AG08396 (cell line): ENCODE measurements at places on chromosomes 13 and 19.

DNA sequence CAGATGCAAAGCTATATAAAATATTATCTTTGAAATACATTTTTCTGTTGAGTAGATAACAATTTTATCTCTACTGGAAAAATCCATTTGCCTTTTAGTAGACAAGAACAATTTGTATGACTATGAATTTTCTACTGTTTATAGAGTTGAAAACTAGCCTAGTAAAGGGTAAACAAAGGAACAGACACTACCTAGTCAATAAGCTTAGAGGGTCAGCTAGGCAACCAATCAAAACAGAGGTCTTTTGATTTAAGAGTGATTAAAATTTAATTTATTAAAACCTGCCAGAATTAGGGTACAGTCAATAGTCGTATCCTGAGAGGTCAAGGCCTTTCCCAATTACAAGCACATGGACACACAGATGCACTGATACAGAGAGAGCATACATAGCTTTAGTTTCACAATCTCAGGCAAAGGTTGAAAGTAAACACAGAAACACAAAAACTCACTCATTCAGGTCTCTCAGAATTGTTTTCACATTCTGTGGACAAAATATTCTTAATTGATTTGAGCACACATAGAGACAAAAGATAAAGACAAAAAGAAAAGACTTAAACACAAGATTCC, 24.5 kb upstream of the GPC6 start:
- no peak for DNase-seq

- DNase-seq = peak; percentile 40
These were observed 609 bp downstream of the ZAR1L start for GRCh38 chr13:32314271-32315237.

DNA sequence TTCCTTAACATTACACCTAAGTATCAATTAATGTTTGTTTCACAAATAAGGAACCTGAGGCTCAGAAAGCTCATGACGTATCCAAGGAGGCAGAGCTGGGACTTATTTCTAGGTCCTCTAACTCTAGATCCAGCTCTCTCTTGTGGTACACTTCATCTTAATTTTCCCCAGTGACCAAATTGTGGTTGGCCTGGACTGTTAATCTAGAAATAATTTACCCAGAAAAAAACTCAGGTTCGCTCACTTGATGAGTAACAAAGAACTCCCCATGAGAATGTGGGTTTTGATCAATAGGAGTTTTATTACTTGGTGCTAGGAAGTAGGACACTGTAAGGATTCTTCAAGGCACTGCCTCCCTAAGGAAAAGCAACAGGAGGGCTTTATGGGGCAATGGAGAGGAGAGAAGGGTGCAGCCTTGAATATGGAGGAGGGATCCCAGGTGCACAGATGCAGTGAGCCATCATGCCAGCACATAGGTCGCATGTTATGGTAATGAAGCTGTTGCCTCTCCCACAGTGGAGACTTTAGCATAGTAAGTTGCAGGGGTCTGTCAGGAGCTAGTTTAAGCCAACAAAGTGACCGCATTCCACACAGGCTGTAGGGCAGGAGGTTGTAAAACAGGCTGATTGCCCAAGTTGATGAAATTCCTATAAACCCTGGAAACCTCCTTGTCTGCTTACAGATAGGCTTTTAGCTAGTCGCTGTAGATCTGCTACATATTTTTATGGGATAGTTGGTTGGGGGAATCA, 14.7 kb downstream of the RAP2A start:
- DNase-seq = no peak

DNA sequence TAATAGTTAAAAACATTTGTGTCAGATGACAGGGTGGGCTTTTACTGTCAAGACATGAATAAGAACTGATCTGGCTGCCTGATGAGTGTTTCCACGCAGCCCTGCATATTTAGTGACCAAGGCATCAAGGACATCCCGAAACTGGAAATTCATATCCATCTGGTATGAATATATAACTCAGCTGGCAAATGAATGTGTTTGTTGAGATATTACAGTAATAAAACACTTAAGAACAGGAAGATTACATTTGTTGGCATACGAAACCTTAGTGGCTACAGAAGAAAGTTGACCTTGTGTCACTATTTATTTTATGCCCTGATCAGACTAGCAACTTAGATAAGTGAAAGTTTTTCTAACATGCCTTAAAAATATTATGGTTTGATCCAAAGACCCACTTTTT, 32.8 kb downstream of the RAP2A start:
- no peak for DNase-seq

- no peak for DNase-seq
These were observed 53.0 kb upstream of the GPC6 start for GRCh38 chr13:93173654-93174053.

DNA sequence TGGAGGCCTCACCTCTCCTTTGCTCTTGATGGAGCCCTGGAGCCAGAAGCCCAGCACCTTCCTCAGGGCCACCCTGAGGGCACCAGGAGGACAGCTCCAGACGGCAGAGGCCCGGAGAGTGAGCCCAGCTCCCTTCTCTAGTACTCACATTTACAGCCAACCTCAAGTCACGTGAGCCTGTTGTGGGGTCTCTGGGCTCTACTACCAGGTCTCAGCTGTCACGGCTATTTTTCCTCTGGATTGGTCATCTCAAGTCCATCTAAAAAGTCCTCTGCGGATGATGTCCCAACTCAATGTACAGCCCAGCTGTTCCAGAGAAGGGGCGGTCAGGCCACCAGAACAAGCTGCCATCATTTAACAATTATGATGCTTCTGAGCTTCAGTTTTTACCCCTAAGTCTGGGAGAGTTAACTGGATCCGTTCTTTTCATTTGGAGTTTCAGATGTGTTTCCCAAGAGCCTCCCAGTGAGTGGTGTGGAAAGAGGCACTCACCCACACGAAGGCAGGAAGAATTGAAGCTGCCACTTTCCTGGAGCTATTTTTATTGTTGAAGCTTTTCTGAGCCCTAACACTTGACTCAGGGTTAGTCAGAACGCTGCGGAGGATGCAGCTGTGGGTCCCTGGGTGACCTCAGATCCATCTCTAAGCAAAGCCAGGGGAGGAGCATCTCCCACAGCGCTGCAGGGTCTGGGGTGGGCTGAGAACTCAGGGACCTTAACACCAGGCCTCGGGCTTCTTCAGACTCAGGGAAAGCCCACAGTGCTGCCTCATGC, 143.5 kb upstream of the UBL3 start:
- peak; percentile 67 for DNase-seq

DNA sequence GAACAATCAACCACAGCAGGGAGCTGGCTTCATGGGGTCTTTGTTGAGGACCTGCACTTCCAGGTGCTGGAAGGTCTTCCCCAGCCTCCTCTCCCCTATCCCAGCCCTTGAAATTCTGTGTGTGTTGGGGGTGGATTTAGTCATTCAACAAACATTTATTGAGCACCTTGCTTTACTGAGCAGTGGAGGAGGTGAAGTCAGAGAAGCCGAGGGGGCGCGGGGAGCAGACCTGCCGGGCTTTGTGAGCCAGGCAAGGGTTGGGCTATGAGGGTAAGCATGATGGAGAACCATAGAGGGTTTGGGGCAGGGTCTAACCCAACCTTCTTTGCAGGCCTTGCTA, 3.5 kb upstream of the C19orf85 start:
- DNase-seq = no peak

DNA sequence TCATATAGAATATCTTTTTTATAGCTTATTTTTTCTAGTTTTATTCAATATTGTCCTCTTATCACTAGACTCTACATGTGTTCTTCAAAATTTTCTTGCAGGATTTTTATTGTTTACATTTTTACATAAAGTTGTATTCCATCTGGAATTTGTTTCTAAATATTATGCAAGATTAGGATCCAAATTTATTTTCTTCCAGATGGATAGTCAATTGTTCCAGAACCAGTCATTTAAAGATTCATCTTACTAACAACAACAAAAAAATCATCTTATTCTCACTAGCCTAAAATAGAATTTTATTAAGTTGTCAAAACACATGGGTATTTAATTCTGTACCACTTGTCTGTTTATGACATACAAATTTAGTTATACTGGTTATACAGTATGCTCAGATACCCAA, 390.4 kb upstream of the GPC6 start:
- DNase-seq = no peak

DNA sequence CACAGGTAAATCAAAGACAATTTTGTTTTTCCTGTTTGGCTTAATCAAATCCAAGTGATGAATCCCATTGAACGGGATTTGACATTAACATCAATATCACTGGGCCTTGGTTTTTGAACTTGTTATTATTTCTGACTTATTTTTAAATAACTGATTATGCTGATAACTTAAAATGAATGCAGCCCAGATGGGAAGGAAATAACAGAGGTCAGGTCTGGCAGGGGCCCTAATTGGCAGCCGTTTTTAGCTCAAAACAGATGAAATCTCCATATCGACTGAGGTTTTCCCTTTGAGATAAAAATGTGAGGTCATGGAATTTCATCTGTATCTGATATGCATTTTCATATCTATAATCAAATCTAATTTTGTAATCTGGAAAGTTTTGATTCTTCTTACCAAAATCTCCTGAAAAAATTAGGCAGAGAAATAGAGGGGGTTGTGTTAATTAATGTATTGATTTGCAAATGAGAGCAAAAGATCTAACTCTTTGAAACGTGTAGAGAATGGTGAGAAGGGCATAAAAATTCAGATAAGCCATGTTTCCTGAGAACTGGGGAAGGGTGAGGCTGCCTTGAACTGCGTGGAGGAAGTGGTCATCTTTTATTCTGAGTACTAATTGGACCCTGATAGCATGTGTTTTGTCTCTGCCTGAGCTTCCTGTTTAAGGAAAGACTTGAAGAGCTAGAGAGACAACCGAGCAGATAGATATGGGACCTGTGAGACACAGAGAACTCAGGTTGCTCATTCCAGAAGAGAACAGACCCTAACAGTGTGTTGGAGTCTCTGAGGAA, 98.2 kb upstream of the C1QTNF9B start:
- no peak for DNase-seq

- no peak for DNase-seq
These were observed 18.5 kb upstream of the ZNF681 start for GRCh38 chr19:23777216-23777615.

GRCh38 chr13:35191883-35192282, 249.8 kb downstream of the NBEA start:
- no peak for DNase-seq

DNA sequence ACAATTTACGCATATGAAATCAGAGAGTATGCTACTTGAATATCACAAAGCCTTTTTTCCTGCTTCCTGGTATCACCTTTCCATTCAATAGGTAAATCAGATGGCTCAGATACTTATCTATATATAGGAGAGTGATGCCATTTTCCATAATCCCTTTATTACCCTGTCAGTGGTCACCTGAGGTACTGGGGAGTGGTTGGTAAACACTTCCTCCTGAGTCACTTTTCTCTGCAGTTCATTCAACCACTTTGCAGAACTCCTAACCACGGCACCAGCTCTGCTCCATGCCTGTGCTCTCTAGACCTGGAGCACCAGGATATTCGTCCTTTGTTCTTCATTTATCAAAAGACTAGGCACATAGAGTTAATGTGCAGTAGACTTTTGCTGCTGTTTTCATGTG, 748.5 kb upstream of the KLHL1 start:
- no peak for DNase-seq

DNA sequence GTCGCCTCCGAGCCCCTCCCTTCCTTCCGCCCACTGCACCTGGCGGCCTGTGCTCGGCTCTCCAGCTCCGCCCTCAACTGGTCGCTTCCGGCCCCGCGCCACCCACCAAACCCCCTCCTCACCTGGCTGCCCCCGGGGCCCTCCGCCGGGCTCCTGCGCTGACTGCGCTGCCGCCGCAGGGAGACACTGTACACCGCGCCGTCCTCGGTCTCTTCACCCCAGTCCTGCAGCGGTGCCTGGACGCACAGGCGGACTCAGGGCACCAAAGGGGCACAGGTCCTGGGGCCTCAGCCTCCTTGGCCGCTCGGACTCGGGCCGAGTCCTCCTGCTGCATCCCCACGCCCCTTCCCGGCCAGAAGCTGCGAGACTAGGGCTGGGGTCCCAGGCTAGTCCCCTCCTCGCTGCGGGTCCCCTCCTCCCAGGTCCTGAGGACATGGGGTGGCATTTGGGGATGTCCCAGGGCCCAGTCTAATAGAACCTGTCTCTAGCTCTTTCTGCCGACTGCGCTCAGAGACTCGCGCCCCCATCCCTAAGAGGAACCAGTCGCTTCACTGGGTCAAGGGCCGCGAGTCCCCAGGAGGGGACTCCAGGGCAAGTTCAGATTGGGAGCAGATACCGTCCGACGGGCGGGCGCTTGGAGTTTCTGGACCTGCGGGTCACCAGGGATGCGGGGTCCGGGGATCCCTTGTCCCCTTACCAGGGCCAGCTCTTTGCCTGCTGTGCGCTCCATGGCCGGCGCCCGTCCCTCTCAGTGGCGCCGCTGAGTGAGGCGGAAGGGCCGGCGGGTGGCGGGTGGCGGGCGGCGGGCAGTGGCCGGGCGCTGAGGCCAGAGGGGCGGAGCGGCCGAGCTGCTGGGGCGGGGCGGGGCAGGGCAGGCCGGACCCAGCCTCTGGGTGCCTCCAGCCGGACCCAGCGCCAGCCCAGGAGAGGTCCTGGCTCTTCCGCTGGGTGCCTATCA, at the start of gene RGL3:
Gene RGL3, minus strand, starts transcription at position 766 of the 958 bp plus-strand sequence. Its CDS starts 36 bp downstream, at position 730.
- DNase-seq = peak; percentile 84

DNA sequence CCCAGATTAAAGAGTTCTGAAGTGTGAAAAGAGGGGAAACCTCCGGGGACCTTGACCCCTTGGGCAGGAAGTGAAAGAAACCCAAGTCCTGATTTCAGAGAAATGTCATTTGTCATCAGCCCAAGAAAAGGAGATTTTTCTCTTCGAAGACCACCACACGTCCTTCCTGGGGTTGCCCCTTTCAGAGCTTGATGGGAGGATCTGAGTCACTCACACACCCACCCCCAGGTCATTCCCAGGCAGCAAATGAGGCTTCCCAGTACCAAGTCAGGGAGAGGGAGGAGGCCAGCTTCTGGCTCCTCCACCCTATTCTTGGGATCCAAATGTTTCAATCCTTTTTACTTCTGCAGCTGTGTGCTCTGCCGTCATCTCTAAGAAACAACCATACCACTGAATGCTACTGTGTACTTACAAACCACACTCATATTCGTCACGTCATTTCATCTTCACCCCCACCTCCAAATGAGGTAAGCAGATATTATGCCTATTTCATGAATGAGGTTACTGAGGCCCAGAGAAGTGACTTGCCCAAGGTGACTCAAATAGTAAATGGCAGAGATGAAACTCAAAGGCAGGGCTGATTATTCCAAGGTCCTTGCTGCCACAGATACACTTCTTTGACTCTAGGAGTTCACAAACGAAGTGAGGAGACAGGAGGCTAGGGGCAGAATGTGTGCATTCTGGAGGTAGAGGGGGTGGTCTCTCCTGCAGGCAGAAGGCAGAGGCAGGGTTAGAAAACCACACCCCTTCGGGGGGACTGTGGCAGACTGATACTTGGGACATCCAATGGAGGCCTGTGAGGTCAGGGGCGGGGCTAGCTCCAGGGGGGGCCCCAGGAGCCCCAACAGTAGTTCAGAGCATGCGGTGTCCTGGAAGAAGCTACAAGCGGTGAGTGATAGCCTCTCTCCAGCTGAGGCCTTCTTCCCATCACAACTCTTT, 5.0 kb upstream of the KMT2B start:
- no peak for DNase-seq

DNA sequence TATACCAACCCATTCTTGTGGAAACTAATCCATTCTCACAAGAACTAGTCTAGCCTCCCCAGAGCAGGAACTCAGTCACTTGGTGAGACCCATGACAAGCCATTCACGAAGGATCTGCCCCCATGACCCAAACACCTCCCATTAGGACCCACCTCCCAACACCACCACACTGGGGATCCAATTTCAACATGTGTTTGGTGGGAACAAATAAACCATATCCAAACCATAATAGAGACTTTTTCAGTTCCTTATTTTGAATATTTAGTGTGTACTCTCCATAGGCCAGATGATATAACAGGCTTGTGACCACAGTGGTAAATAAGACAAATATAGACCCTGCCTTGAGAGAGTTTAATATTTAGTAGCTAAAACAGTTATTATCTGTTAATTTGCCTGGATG, 227.5 kb upstream of the SERP2 start:
- no peak for DNase-seq

- no peak for DNase-seq
These were observed 2.2 kb upstream of the KCNC3 start for GRCh38 chr19:50331221-50331993.
